ENCODE measurements at places on chromosomes 13 and 19.

- H3K4me1 ChIP-seq, result no peaks in the 10 kb centered on the region
- H3K4me3 ChIP-seq, result no peak overlapping the region
- no peak for DNase-seq
- no peaks in the 10 kb centered on the region for H3K27me3 ChIP-seq
- no peaks in the 10 kb centered on the region for H3K36me3 ChIP-seq
Observed at GRCh38 chr13:25784119-25784518, 267.7 kb downstream of the SHISA2 start.

- H3K4me3 ChIP-seq, result no peak overlapping the region
- peaks cover 23% of the 10 kb centered on the region for H3K4me1 ChIP-seq
- DNase-seq, result no peak
Observed at GRCh38 chr19:51439021-51439465, 19.2 kb downstream of the SIGLEC8 start.

- H3K27me3 ChIP-seq, result no peaks in the 10 kb centered on the region
- no peak overlapping the region for H3K4me3 ChIP-seq
Observed at GRCh38 chr13:109010912-109011311, 381.5 kb downstream of the MYO16 start.

- DNase-seq, result no peak
- H3K36me3 ChIP-seq, result peaks cover 49% of the 10 kb centered on the region
- no peaks in the 10 kb centered on the region for H3K27me3 ChIP-seq
- no peak overlapping the region for H3K27ac ChIP-seq
Observed at GRCh38 chr19:37333457-37333856, 37.4 kb upstream of the ZNF527 start.

GRCh38 chr13:113495494-113496210 is 5.1 kb upstream of the DCUN1D2 start:
- H3K27ac ChIP-seq, result no peak overlapping the region
- H3K4me1 ChIP-seq, result peaks cover 22% of the 10 kb centered on the region
- peaks cover 59% of the 10 kb centered on the region for H3K36me3 ChIP-seq
- no peaks in the 10 kb centered on the region for H3K27me3 ChIP-seq

- H3K4me1 ChIP-seq, result no peaks in the 10 kb centered on the region
- H3K36me3 ChIP-seq, result no peaks in the 10 kb centered on the region
- no peaks in the 10 kb centered on the region for H3K27me3 ChIP-seq
Observed at GRCh38 chr13:29810145-29810742, 40.2 kb downstream of the UBL3 start.

DNA sequence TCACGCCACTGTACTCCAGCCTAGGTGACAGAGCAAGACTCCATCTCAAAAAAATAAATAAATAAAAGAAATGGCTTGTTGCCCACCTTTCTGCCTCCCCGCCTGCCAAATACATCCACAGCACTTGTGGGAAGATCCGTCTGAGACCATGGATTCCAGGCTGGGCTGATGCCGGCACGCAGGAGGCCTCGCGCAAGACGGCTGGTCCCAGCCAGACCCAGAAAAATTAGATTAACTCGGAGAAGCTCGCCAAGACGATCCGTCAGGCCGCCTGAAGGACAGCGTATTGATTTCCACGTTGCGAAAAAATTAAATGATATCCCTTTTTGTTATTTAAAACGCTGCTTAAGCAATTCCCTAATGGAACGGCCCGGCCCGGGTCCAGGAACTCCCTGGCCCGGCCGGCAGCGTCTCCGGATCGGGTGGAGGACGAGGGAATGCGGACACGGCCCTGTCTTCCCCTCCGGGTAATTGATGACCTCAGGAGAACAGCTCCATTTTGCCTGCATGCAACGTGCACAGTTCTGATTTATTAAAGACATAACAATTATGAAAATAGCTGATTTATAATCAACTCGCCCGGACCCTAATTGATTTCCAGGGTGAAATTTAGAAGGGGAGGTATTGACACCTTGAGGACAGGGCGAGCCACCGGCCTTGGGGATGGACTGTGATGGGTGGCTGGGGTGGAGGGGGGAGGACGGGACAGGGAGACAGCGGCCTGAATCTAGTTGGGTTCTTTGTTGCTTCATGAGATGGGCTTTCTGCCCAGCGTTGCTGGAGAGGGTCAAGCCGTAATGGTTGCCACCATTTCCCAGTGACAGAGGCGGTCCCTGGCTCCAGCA is 52.1 kb downstream of the ZNRF4 start:
- DNase-seq, result no peak
- H3K4me3 ChIP-seq, result no peak overlapping the region
- no peaks in the 10 kb centered on the region for H3K36me3 ChIP-seq
- no peak overlapping the region for H3K27ac ChIP-seq
- no peaks in the 10 kb centered on the region for H3K27me3 ChIP-seq

DNA sequence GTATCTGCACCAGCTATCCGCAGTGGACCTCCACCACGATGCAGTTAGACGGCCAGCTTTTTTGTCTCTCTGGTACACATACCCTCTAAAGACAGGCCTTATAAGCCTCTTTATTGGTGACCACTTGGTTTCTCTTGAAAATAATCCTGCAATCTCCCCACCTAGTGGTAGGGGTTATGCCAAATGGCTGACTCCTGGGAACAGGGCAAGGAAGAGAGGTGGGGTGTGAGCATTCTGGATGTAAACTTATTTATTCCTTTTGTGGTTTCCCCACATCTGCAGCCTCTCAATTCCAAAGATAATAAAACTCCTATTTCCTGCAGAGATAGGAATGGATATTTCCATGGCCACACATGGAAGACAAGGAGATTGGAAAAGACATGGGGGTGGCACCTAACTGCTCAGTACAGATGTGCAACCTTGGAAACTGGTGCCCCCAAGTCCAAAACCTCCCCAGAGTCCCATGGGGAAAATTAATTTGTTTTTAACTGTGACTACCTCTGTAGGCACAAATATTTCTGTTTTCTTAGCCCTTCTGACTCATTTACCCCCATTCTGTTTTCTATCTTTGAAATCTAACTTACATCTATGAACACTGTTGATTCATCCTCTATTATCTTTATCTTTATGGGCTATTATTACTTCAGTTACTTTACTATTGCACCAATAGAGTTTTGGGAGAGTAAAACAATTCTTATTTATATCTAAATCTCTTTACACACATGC is 112.7 kb upstream of the TSHZ3 start:
- no peaks in the 10 kb centered on the region for H3K4me1 ChIP-seq
- no peak for DNase-seq
- peaks cover 9% of the 10 kb centered on the region for H3K27me3 ChIP-seq
- no peak overlapping the region for H3K27ac ChIP-seq

- peaks cover 9% of the 10 kb centered on the region for H3K36me3 ChIP-seq
- peak overlapping the region; percentile 33 for H3K27ac ChIP-seq
- DNase-seq, result peak; percentile 47
- peak overlapping the region; percentile 14 for H3K4me3 ChIP-seq
- H3K27me3 ChIP-seq, result no peaks in the 10 kb centered on the region
- H3K4me1 ChIP-seq, result peaks cover 33% of the 10 kb centered on the region
Observed at GRCh38 chr19:19064811-19065745, 1.3 kb downstream of the SLC25A42 start.

DNA sequence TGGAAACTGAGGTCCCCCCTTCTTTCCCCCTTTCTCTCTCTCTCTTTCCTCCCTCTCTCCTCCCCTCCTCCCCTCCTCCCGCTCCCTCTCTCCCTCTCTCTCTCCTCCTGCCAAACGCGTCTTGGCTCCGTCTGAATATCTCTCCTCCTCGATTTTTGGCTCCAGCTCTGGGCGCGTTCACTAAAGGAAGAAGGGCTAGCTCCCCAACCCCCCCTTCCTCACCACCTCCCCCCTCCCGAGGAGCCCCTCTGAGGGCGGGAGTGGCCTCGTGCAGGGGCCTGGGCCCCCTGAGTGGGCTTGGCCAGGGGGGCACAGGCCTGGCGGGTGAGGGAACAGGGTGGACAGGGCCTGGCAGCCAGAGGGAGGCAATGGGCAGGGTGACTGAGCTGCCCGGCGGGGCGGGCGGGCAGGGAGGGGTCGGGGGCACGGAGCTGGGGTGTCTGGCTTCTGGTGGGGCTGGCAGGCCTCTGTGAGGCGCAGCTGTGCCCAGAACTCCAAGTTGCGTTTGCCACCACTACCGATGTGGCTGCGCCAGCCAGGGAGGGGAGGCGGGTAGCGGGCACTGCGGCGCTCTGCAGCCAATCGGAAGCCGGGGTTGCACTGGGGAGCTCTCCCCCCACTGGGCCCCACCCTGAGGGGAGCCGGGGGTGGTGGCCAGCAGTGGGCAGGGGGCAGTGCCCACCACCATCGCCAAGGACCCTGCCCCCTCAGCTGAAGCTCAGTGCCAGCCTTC is 7.1 kb downstream of the NFIX start:
- DNase-seq, result no peak
- H3K27me3 ChIP-seq, result no peaks in the 10 kb centered on the region
- H3K27ac ChIP-seq, result no peak overlapping the region
- H3K4me3 ChIP-seq, result no peak overlapping the region

DNA sequence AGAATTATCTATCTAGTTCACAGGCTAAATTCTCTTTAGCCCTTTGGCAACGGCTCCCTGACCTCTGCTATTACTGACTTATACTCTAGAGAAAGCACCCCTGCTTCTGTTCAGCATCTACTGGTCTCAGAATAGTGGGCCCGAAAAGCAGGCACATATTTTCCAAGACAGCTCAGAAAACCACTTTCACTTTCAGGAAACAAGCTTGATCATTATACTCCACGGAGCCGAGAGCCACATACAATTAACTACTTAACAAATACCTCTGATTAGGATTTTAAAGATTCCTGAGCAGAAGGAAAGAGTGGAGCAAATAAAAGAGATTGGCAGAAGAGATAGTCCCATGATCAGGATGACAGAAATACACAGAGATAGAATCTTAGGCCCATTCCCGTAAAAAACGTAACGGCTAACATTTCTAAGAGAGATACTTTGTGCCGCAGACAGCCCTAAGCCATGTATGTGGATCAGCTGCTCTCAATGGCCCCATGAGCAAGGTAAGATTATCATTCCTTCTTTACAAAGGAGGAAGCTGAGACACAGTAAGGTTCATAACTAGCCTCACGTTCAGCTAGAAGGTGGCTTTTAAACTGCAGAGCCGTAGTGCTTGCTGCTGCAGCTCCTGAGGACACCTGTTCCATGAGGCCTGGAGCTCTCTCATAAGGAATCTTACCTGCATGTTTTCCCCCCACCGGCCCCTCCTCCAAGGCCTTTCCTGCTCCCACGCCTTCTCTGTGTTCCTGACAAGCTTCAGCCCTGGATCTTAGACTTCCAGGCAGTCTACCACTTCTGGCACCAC is 227.2 kb downstream of the FOXO1 start:
- no peaks in the 10 kb centered on the region for H3K4me1 ChIP-seq
- no peaks in the 10 kb centered on the region for H3K27me3 ChIP-seq
- H3K4me3 ChIP-seq, result no peak overlapping the region
- no peak overlapping the region for H3K27ac ChIP-seq

GRCh38 chr13:46561286-46561685 is 8.3 kb downstream of the LRCH1 start:
- H3K36me3 ChIP-seq, result no peaks in the 10 kb centered on the region
- no peaks in the 10 kb centered on the region for H3K27me3 ChIP-seq
- H3K4me1 ChIP-seq, result peaks cover 8% of the 10 kb centered on the region
- DNase-seq, result no peak

DNA sequence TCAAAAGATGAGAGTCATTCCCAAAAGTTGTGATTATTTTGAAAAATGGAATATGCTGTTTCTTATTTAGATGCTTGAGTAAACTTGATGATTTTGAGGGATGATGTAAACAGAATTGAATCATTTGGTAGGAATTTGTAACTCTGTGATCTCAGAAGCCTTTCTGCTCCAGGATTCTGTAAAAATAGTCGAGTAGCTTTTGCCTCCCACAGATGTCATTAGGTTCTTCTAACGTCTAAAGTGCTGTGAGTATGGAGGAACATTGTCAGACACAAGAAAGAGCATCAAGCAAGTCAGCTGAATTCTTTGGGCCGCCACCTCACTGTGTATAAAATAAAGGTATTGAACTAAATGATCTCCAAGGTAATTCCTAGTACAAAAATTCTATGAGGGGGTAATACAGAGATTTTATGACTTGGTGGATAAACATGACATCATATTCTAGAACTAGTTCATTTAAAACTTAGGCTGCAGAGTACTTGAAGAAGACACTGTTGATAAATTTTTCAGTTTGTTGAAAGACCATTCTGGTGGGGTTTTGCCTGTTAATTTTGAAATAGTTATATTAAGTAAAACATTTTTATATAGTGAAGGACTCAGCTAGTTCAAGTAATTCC is 1.4 kb upstream of the GPR183 start:
- no peaks in the 10 kb centered on the region for H3K4me1 ChIP-seq
- DNase-seq, result no peak
- peaks cover 29% of the 10 kb centered on the region for H3K36me3 ChIP-seq
- no peak overlapping the region for H3K27ac ChIP-seq
- no peaks in the 10 kb centered on the region for H3K27me3 ChIP-seq

DNA sequence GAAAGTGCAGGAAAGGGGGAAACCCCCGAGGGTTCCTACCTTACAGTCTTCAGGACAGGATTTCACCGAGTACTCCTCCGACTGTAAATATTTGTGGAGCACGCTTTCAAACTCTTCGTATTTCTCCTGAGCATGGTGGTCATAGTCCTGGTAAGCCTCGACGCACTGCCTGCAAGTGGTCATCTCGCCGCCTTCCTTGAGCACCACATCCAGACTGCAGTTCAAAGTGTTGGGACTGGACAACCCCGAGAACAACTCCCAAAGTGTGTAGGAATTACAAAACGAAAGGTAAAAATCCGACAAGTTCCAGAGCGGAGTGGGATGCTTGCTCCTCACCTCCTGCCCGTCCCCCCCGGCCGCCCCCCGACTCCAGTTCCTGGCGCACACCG is 349.7 kb downstream of the LIG4 start:
- no peaks in the 10 kb centered on the region for H3K4me1 ChIP-seq
- no peak overlapping the region for H3K27ac ChIP-seq
- no peaks in the 10 kb centered on the region for H3K27me3 ChIP-seq
- no peak overlapping the region for H3K4me3 ChIP-seq
- no peak for DNase-seq

GRCh38 chr19:55449469-55449868 is 6.4 kb upstream of the SHISA7 start:
- H3K4me3 ChIP-seq, result no peak overlapping the region
- no peak overlapping the region for H3K27ac ChIP-seq
- H3K4me1 ChIP-seq, result peaks cover 16% of the 10 kb centered on the region

- H3K4me1 ChIP-seq, result no peaks in the 10 kb centered on the region
- no peak overlapping the region for H3K4me3 ChIP-seq
- peaks cover 11% of the 10 kb centered on the region for H3K36me3 ChIP-seq
- H3K27ac ChIP-seq, result no peak overlapping the region
Observed at GRCh38 chr19:19105365-19106055, 32.8 kb downstream of the TMEM161A start.

DNA sequence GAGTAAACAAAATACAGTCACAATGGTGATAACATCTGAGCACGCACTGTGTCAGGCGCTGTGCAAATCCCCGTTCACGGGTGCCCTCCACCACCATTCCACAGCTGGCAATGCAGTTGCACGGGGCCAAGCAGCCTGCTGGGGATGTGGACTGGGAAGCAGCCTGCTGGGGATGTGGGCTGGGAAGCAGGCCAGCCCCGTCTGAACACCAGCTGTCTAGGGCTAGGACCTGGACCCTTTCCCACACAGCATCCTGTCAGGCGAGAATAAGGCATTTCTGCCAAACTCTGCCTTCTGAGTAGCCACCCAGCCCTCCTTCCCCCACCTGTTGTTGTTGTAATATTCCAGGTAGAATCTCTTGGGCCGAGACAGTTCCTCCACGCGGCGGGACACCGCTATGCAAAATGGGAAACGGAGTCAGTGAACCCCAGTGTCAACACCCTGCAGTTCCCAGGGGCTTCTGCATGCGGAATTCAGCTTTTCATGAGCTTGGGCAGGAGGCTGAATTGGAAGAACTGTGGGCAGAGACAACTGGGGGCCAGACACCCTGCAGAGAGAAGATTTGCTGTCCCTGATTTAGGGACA is 27.8 kb upstream of the MIER2 start:
- DNase-seq, result no peak
- H3K4me1 ChIP-seq, result no peaks in the 10 kb centered on the region
- no peak overlapping the region for H3K4me3 ChIP-seq
- H3K27me3 ChIP-seq, result peaks cover 18% of the 10 kb centered on the region

- DNase-seq, result no peak
- H3K36me3 ChIP-seq, result no peaks in the 10 kb centered on the region
- no peak overlapping the region for H3K27ac ChIP-seq
- no peaks in the 10 kb centered on the region for H3K4me1 ChIP-seq
- H3K27me3 ChIP-seq, result peaks cover 5% of the 10 kb centered on the region
Observed at GRCh38 chr19:45876161-45876410, 9.9 kb downstream of the IRF2BP1 start.

Data from DND-41 (cell line).